Right cardiac atrium (tissue), 5 donors: ENCODE measurements at places on chromosomes 1 and 21.
A peak's percentile ranks its signal among the peaks of the same experiment; 100 is the strongest.

DNA sequence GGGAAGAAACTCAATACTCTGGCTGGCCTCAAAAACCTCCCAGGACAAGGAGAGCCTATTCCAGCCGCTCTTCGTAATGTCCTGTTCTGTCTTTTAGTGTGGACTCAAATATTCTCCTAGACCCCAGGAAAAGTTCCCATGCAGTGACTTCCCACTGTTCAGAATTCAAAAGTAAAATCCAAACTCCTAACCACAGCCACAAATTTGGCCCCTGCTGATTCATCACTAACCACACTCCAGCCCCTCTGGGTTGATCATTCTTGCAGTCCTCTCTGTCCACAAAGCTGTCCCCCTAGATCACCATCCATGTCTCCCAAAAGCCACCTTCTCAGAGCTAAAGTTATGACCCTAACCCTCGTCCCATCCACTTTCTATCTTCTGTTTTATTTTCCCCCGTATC lies 5.1 kb downstream of the CTNNBIP1 start:
- DNase-seq: no peak

GRCh38 chr1:23522244-23522982 lies 8.6 kb downstream of the E2F2 start:
- DNase-seq: no peak

GRCh38 chr1:119808972-119809550 lies 2.2 kb downstream of the REG4 start:
- DNase-seq: peak; percentile 82

DNA sequence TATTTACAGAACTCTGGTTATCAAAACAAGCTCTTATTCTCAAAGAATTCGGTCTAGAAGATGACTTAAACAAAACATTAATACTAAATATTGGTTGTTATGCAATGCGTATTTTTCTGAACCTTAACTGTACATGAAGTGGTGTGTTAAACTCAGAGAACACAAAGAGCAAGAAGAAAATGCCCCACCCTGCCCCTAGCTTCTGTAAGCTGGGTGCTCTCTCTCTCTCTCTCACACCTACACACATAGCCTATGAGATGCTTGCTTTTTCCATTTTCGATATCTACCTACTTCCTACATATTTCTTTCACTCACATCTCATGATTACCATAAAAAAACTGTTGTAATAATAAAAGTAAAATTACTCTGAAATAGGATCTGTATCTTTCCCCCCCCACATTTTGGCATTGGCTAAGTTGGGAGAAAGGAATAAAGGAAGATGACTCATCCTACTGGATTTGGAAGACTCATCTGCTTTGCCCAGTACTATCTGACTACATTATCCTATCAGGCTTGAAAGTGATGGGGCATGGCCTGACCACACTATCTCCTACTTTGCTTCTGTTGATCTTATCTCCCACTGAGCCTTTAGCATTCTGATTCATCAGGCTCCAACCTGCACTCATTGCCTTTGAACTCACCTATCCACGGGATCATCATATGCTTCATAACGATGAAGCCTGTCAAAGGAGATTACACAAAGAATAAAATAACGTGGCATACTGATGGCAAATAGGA lies 2.9 kb downstream of the CRYZ start:
- no peak for DNase-seq

DNA sequence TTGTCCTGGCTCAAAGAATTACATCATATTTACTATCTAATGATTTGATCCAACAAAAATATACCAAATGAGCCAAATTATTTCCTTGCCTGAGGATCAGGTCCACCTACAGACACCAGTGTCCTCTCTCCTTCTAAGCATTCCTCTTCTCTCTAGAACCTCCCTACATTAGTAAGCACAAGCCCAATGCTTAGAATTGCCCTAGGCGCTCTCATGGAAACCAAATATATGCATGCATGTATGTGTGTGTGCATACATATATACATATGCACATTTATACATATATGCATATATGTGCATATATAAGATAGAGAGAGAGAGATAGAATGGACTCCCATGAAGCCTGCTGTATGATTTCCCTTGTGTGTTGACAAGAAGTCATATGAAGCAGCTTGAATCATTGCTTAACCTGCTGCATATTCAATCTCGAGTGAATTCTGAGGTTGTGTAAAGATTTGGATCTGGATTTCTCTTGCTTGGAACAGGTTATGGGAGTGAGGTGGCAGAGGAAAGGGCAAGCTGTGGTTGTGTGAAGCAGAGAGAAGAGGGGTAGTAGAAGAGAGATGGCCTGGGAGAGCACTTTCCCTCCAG lies 66.1 kb downstream of the SPAG17 start:
- DNase-seq: no peak

- no peak for DNase-seq
Measured at GRCh38 chr1:163561580-163562295, 240.0 kb downstream of the NUF2 start.

DNA sequence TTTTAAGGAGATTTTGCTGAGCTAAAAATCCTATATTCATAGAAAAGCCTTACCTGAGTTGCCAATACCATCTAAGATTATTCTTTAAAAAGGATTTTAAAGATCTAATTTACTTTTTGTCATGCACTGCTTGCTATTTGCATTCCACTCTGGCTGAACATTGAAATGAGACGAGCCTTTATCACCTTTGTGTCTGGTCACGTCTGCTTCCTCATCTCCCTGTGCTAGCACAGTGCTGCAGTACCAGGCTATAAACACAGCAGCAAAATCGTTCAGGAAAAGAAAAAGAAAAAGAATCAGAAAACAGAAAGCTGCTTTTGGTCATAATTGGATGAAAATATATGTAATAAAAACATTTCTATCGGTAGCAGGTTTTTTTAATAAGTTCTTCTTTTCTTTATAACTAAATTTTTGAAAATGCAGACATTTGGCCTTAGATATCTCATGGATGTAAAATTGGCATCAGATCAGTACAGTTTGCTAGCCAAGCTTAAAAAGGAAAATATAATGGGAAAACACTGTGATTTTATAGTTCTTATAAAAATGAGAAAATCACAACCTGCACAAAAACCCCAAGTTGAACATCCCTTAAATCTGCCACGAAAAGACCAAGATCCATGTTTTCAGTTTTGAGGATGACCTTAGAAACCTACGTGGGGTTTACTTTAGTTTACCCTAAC lies 735.7 kb upstream of the CXADR start:
- no peak for DNase-seq

- DNase-seq: peak; percentile 91
Measured at GRCh38 chr1:17569200-17570139, 30.0 kb downstream of the ARHGEF10L start.

- no peak for DNase-seq
Measured at GRCh38 chr1:244370060-244370637, 81.6 kb downstream of the ADSS2 start.
